Activated CD4-positive, CD25-positive, alpha-beta regulatory T cell treated with anti-CD3 and anti-CD28 coated beads, Interleukin-2, amount 50 U/mL, for 16 hours (primary cell): ENCODE measurements at places on chromosomes 12 and 14.

- no peak for DNase-seq
These were observed 45.4 kb downstream of the BCAT1 start for GRCh38 chr12:24903329-24904088.

GRCh38 chr12:104687823-104688573 lies 231.2 kb downstream of the CHST11 start:
- DNase-seq = no peak

- DNase-seq = no peak
These were observed 94.7 kb upstream of the PLXNC1 start for GRCh38 chr12:94053676-94054075.

GRCh38 chr12:10113920-10114319 lies 15.1 kb upstream of the CLEC1A start:
- DNase-seq = no peak

DNA sequence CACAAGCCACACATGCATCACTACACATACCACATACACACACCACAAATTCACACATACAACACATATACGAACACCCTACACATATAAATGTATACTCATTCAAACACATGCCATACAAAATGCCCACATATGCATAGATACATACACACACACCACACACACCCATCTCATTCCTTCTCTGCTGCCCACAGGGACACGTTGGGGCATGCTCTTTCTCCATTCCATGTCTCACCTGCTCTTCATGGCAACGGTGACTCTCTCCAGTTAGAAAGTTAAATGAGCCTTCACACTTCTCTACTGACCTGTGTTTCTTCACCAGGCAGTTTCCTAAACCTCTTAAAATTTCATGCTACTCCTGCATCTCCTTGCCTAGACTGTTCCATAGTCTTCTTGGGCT lies 1194.8 kb downstream of the BCL11B start:
- DNase-seq = no peak

- DNase-seq = no peak
These were observed 25.4 kb downstream of the SVOP start for GRCh38 chr12:108995370-108995992.

- peak; percentile 72 for DNase-seq
These were observed at the start of gene IL23A for GRCh38 chr12:56338308-56339157. Gene IL23A, plus strand, starts transcription at chr12:56338884. Its CDS starts 161 bp downstream, at chr12:56339045.

GRCh38 chr14:92472860-92473259 lies 40.7 kb upstream of the RIN3 start:
- no peak for DNase-seq

GRCh38 chr12:130651188-130651959 lies 64.7 kb downstream of the RIMBP2 start:
- DNase-seq = no peak

DNA sequence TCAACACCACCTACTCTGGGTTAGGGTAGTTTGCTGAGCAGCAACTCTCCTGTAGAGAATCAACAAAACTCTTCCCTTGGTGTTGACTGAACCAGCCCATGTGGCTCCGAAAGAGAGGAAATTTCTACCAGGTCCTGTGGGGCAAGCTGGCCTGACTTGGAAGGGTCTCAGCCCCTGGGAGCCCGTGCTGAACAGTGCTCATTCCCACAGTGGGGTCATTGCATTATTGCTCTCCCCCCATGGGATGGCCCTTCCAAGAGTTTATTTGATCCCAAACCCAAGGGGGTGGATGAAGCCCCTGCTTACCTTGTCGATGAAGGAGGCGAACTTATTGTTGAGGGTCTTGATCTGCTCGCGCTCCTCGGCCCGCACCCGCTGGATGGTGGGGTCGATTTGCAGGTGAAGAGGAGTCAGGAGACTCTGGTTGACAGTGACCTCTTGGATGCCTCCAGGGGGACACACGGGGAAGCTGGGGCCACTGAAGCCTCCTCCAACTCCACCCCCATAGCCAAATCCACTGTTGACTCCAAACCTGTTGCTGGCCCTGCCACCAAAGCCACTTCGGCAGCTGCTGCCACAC lies 580 bp downstream of the KRT75 start:
- DNase-seq = no peak

GRCh38 chr12:75699728-75700496 lies 188.5 kb upstream of the KRR1 start:
- DNase-seq = no peak

- DNase-seq = no peak
These were observed 10.3 kb downstream of the ZBTB39 start for GRCh38 chr12:56995930-56996496.

DNA sequence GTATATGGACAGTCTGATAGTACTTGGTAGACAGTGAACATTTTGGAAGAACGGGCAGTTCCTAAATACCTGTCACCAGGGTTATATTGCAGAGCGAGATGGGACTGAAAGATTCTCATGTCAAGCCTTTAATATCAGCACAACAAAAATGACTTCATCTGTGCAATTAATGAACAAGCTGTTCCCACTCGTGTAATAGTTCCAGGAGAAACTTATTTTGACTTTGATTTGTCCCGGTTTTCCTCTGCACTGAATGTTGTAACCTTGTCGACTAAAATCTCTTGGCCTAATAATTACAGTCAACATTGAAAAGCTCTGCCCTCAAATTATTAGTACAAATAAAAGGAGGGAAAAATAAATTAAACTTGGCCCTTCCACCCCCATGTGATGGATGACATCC lies 79.5 kb downstream of the WASHC3 start:
- DNase-seq = no peak

DNA sequence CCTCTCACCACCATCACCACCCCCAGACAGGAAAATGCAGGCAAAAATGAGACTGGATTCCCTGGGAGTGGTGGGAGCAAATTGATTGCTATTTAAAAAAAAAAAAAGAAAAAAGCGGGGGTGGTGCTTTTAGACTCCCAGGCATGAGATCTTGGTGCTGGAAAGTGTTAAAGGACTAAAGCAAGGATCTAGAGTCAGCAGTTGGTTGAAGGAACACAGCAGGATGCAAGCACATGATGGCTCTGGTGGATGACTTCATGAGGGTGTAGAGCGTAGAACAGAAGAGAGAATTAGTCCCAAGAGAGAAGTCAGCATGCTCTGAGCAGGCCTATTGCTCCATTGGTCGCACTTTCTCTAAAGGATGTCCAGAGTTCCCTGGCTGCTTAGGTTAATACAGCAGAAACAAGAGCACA lies 183.8 kb upstream of the HMGA2 start:
- no peak for DNase-seq

DNA sequence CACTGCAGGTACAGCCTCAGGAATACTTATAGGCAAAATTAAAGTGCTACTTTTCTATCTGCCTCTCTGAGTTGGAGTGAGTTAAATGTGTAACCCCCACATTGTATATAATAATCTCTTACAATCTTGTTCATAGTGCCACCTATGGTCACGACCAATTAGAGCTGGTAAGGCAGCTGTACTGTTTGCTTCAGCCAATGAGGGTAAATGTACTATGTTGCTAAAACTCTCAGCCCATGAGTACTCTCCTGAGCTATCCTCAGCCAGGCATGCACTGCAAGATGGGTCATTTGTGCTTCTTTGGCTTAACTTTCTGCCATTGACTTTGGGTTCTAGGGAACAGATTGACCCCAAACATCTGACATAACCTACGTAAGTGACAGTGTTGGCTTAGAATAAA lies 15.0 kb upstream of the MDM2 start:
- no peak for DNase-seq

GRCh38 chr12:105847068-105847467 lies 291.7 kb downstream of the NUAK1 start:
- DNase-seq = no peak

GRCh38 chr12:27340971-27341370 lies 8.3 kb downstream of the BMAL2 start:
- DNase-seq = no peak

GRCh38 chr12:84561351-84561750 lies 351.2 kb downstream of the SLC6A15 start:
- no peak for DNase-seq

DNA sequence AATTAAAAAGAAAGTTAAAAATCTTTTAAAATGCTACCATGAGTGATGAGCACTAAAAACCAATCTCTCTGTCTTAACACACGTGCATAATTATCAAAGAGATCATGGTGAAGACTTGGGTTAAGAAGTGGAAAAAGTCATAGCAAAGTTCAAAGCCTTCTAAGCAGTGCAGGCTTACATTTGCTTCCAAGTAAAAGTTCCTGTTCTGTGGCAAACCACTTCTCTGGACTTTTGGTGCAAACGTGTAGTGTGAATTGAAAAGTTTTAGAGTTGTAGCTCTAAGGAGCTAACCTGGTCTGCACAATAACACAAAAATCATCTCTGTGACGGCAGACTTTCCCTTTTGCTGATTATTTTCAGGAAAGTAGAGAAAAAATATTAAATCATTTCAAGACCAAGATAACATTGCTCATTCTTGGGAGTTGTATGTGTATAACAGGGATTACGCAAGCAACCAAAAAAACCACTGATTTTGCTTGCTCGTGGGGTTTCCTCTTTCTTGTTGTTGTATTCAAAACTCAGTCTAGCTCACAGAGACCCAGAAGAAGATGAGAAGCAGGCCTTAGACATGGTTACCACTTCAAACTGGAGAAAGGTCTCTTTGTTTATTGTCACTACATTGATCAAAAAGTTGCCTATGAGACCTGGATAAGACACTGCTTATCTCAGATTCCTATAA lies 2.3 kb upstream of the GLIPR1 start:
- no peak for DNase-seq

- DNase-seq = no peak
These were observed 18.5 kb downstream of the NCOR2 start for GRCh38 chr12:124548854-124549378.

DNA sequence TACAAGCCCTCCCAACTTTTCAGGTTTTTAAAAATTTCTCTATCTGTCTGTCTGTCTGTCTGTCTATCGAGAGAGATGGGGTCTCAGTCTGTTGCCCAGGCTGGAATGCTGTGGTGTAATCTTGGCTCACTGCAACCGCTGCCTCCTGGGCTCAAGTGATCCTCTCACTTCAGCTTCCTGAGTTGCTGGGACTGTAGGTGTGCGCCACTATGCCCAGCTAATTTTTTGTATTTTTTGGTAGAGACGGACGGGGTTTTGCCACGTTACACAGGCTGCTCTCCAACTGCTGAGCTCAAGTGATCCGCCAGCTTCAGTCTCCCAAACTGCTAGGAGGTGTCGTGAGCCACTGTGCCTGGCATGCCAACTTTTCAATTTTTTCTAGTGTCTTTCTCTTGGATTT lies 437.2 kb downstream of the PCNX1 start:
- DNase-seq = no peak

DNA sequence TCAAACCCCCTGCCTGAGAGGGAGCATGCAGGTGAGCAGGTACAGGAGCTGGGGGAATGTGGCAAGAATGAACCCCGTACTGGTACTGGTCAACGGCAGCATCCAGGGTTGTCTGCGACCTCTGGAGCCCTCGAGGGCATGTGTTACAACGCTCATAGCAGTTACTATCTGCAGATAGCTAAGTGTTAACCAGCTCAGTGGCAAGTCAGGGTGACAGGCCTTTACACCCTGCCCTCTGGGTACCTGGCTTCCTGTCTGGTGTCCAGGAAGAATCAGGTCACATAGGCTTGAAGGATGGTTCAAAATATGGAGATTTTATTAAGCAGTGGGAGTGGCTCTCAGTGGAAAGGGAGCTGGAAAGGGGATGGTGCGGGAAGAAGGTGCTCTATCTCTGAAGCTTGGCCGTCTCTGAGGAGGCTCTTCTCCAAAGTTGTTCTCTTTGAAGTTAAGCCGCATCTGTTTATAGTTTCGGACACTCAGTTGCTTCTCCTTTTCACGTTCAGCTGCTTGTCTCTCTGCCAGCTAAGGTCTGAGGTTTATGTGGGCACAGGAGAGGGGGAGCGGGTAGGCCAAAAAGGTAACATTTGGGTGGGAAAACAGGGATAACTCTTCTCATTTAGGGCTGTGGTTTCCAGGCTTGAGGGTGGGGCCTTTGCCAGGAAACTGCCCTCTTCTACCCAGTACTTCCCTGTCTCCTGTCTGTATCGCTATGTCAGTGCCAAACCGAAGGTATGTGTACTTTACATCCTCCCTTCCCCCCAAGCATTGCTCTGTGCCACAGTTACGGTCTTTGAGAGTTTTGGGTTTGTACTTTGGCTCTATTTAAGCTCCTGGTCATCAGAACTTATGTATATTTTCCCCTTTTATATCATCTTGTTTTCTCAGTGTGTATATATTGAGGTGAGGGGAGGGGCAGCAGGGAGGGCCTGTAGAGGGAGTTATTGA lies 305.8 kb downstream of the RGS6 start:
- DNase-seq = no peak

GRCh38 chr12:18415227-18415626 lies 153.9 kb downstream of the PIK3C2G start:
- DNase-seq = no peak

DNA sequence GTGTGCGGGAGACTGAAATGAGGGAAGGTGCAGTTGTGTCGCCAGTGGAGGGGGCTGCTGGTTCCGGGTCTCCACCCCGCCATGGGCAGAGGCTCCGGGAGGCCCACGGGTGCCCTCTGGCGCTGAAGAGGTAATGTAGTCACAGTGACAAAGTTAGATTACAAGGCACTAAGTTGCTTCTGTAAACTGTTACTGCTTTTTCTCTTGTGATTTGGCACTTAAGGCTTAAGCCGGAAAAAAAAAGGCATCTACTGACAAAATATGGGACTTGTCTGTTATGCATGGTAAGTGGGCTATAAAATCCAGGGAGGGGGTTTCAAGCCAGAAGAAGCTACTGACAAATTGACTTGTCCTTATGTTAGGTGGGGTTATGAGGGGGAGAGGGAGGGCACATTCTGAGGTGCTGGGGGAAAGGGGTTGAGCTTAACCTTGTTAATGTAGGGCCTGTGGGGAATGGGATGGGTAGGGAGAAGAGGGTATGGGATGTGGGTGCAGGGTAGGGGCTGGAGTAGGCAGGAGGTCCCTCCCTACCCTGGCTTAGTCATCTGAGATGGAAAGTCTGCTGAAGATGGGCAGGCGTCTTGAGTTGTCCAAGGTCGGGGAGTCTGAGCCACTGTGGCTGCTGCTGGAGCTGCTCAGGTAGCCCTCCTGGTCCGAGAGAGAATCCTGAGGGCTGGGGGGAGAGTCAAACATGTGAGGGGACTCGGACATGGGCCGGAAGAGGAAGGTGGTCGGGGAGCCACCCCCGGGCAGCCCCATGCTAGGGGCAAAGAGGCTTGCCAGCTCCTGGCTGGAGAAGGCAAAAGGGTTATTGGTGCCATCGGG lies 3.7 kb downstream of the ZFP36L1 start:
- DNase-seq = peak; percentile 75

GRCh38 chr14:29919845-29920244 lies 7.8 kb downstream of the PRKD1 start:
- no peak for DNase-seq

- no peak for DNase-seq
These were observed 96.5 kb downstream of the LGMN start for GRCh38 chr14:92651758-92652406.
